ENCODE measurements at places on chromosomes 5 and 9. TPM values are rescaled to one million over a fixed set of nuclear protein-coding genes. Genes with fewer than 3 reads are reported as not detected.
A peak's percentile ranks its signal among the peaks of the same experiment; 100 is the strongest.

TAF11L10 gene
- not detected for polyA plus RNA-seq

HAVCR2 gene
- 3.3 TPM for polyA plus RNA-seq

DMRTA1 gene
- polyA plus RNA-seq, result 1.1 TPM

CD72 gene
- 4.5 TPM for polyA plus RNA-seq

RAD23B gene
- polyA plus RNA-seq, result 129 TPM

KIF4B gene
- polyA plus RNA-seq, result 0.29 TPM

BTNL8 gene
- 1.1 TPM for polyA plus RNA-seq

GRCh38 chr5:55636683-55637082, 75.4 kb downstream of the SLC38A9 start:
- peak; percentile 54 for DNase-seq

DNA sequence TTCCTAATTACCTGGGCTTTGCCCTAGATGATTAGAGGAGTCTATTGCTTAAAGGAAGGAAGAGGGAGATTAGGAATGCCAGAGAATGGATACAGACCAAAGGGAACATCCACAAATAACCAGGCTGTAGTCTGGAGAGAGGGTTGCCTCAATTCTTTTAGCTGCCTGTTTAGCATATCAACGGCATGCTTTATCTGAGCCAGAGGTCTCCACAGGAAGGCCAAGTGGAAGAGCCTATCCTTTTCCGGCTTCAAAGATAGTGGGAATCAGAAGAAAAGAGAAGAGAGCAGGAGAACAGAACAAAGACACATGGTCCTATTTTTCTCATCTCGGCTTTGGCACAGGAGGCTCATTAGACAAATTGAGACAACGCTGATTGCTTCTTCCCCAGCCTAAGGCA, 142.4 kb downstream of the NMUR2 start:
- no peak for DNase-seq

GRCh38 chr9:93132287-93132927, 1.6 kb downstream of the NINJ1 start:
- no peak for DNase-seq

- no peak for DNase-seq
Observed at GRCh38 chr9:77304543-77304942, 127.2 kb downstream of the VPS13A start.

- DNase-seq, result no peak
Observed at GRCh38 chr5:171957591-171958251, 48.7 kb downstream of the FBXW11 start.

Measured in renal pelvis (tissue), 12 donors.